ENCODE measurements at places on chromosomes 4 and X.

GRCh38 chr4:109046471-109047201 is 255.8 kb downstream of the COL25A1 start:
- DNase-seq: no peak

DNA sequence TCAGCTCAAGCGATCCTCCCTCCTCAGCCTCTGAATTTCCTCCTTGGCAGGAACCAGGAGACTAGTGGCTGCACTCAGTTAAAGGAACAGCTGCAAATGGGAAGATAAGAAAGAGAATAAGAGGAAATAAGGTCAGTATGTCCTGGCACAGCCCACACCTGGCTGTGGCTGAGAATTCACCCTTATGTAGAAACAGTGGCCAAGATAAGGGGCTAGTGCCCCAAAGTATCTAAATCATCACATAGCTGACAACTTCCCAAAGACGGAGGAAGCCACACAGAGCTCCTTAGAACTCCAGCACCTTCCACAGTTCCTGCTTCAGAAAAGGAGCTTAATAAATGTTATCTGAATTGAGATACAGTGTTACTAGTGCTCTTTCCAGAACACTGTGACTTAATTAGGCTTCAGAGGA is 2.3 kb upstream of the CHIC2 start:
- DNase-seq: no peak

DNA sequence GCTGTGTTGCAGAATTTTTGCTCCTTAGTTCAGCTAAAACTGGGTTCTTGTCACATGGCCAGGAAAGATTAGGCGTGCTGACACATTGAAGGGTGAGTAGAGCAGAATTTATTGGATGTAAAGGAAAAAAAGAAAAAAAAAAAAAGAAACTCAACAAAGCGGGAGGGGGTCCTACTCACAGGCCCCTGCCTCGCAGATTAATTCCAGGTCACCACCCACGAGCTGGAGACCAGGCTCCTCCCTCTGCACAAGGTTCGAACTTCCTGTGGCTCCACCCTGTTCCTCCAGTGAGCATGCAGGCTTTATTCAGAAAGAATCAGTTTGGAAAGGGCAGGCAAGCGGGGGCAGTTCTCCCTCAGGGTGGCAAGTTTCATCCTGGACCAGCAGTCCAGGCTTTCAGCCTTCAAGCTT is 17.1 kb downstream of the MGST2 start:
- DNase-seq: no peak

DNA sequence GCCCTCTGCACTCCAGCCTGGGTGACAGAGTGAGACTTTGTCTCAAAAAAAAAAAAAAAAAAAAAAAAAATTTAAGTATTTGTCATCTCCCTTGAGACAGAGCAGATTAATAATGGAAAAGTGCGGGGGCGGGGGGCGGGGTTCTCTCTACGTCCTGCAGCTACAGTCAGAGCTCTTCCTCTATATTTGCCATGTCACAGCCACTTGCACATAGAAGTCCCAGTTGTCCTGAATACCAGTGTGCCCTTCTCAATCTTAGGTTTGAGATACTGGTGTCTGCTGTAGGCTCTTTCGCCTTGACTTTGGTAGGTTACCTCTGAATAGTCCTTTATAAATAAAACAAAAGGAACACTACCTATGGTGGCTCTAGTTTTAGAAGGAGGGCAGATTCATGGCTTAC is 237.8 kb upstream of the PGRMC2 start:
- no peak for DNase-seq

DNA sequence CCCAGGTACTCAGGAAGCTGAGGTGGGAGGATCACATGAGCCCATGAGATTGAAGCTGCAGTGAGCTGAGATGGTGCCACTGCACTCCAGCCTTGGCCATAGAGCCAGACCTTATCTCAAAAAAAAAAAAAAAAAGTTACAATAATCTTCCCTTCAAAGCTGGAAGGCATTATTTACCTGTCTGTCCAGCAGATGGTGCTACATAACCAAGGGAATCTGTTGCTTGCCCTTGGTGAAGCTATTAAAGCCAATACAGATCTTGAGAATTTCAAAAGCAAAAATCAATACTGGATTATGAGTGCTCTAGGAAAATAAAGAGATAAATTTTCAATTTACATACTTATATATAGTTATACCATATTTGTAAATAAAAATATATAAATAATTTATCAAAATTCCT is 25.9 kb downstream of the PKD2 start:
- DNase-seq: peak; percentile 6

DNA sequence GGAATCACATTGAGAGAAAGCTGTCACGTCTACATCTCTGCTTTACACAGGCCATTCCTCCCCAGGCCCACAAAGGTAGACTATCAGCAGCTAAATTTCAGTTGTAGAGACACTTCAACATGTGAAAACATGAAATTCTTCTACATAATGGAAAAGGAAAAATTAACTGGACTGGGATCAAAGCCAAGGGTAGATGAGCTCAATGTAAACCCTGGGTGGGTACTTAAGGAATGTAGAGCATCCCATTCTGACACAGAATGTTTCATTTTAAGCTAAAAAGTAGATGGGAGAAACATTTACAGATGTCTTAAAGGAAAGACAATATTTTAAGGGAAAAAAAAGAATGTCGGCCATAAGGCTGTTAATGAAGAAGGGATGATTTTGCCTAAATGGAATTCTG is 51.3 kb upstream of the NPNT start:
- no peak for DNase-seq

DNA sequence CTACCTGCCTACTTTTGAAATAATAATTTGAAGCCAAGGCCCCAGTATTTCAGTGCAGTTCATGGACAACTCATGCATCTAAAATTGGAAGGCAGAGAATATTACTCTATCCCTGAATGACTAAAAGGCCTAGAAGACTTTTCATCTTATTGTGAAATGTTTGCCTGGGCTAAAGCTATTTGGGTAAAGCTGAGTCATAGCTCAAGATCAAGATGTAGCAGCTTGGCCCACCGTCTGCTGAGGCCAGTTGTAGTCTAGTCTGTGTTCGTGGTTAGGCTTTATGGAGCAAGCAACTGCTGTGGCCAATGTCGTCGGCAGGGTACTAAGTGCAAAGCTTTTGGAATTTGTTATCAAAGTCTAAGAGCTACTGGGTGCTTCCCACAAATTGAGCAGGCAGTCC is 929.1 kb downstream of the RAB28 start:
- DNase-seq: no peak

- DNase-seq: no peak
Measured at GRCh38 chr4:105933083-105933482, 37.8 kb downstream of the NPNT start.

DNA sequence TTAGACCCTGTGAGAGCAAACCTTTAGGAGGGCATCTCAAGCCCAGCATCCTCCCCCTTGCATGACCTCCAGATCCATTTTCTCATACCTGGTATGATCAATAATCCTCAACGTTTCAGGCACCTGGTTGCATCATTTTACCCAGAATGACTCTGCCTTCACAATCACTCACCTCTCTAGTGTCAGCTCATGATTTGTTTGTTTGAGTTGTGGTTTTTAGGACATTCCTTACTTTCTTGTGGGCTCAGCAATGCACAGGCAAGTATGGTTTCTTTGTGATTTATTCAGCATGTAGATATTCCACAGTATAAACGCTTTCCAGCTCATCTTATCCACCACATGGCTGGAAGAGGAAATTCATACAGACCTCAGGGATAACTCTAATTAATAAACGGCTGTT is 93.6 kb upstream of the CPEB2 start:
- no peak for DNase-seq

DNA sequence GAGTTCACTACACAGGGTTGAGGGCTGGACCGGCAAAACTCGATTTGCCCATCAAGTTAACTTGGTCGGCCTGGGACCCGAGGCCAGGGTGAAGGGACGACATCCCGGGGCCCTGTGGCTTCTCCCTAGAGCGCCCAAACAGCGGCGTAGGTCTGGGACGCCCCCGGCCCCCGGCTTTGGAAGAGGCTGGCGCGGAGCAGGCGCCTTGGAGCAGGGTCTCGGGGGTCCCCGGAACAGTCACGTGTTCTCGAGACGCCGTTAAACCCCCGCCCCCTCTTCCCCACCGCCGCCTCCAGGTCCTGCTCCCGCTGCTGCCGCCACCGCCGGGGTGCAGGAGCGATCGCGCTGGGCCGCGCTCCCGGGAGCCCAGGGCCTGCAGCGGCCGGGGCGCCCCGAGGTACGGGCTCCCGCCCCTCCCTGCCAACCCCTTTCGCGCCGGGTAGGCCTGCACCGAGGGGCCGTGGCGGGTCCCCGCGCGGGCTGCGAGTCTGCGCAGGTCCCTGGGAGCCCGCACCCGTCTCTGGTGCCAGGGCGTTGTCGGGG is at the start of gene NPY5R:
TSS of gene NPY5R (plus strand) at position 289 of the 543 bp plus-strand sequence. CDS start 6,382 bp downstream, outside the sequence.
- no peak for DNase-seq

DNA sequence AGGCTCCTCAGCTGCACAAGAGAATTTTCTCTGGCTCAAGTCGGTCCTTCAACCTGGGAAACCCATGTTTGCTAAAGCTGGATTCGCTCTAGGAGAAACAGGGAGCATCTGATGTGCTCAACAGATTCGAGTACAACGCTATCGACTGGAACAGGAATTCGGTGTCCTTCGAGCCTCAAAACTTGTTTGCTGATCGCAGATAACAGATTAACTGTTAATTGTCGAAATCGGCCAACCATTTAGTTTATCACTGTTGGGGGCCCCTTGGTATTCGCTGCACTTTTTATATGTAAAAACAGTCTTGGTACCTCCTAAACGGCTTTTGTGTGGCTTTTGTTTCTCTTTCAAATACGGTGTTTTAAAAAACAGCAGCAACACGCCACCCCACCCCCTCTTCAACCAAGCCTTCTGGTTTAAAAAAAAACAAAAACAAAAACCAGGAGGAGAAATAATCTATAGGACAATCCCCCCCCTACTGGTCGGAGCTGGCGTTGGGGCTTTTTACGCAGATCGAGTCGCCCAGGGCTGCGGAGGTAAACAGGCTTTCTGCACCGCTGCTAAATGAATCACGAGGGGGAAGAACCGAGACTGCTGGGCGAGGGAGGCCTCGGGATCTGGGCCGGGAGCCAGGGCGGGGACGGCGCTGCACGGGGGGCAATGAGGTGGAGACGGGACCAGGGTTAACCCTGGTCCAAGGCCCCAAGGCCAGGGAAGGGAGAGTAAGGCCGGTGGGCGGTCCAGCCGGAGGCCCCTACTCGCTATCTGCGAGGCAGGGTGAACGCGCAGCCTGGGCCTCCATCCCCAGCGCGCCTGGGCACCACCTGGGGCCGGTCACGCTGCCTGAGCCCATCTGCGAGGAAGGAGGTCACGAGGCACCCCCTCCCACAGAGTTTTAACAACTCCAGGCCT is 71.7 kb upstream of the BCOR start:
- peak; percentile 77 for DNase-seq

DNA sequence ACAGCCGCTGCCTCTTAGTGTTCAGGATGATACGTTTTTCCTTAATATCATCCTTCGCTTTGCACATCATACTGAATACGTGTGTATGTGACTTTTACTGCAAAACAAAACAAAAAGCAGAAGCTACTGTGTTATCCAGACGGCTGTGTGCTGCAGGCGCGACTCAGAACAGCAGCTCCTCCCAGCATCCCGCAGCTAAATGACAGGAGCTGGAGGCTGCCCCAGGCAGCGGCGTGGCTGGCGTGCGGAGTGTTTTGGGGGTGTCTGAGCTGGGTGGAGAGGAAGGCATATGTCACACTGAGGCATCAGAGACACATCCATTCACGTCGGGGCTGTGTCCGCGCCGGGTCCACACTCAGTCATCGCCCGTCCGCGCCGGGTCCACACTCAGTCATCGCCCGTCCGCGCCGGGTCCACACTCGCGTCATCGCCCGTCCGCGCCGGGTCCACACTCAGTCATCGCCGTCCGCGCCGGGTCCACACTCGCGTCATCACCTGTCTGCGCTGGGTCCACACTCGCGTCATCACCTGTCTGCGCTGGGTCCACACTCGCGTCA is 16.6 kb downstream of the PCGF3 start:
- DNase-seq: no peak

GRCh38 chr4:124386648-124387047 is 325.9 kb downstream of the ANKRD50 start:
- DNase-seq: no peak

GRCh38 chr4:74858921-74859562 is 64.7 kb upstream of the BTC start:
- DNase-seq: no peak

DNA sequence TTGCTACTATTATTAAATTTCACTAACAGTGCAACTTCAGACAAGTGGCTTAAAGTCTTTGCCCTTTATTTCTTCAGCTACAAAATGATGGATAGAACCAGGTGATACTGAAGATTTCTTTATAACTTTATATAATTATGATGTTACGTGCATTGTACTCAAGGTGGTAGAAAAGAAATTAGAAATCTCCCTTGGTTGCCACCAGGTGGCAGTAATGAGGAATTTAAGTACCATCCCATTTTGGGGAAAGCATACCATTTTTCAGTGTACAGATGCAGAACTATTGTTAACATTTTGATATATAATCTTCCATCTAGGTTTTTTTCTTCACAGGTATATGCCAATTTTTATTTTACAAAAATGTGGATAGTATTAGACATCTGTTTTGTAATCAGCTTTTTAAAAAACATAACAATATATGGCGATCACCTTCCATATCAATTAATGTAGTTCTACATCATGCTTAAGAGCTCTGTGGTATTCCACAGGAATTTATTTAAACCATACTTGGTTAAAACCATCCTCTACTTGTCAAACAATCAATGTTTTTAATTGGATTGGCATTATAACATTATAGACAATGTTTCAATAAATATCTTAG is 37.7 kb upstream of the RAB33B start:
- DNase-seq: no peak

GRCh38 chr4:85496126-85496849 is 21.3 kb downstream of the ARHGAP24 start:
- no peak for DNase-seq

- no peak for DNase-seq
Measured at GRCh38 chrX:44474410-44474809, 68.2 kb downstream of the FUNDC1 start.

DNA sequence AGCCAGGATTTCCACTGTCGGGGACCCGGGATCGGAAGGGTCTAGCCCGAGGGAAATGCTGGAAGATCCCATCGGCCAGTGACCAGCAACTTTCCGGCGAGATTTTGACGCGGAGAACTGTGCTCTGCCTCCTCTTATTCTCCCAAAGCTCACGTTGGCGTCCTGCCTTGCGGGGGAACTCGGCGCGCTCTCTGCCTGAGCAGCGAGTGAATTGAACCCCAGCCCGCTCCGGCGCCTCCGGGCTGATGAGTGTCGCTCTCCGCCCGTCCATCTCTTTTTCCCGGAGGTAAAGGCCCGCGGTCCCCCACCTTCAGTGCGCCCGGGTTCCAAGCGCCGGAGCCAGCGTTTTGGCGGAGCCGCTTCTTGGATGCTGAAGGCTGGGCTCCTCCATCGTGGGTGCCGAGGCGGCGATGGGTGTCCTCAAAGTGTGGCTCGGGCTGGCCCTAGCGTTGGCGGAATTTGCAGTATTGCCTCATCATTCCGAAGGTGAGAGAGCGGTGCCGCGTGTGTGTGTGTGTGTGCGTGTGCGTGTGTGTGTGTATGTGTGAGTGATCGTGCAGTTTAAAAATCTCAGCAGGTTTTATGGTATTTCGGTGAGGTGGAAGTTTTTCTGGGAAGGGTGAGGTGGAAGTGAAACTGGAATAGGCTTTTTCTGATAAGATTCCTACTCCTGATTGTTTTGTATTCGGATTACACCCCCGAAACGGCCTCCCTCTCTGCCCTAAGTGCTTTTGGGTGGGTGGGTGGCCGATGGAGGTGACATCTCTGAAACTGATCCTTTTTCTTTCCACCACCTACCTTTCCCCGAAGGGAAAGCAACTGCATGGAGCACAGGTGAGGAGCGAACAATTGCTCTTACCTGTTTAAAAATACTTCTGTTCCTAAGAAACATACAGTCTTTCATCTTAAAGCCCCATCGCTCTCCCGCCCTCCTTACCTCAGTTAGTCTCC is 752 bp downstream of the FRAS1 start:
- no peak for DNase-seq
